ENCODE measurements at places on chromosomes 3 and 15.

GRCh38 chr3:109072194-109072593, 45.7 kb downstream of the MORC1 start:
- no peak for DNase-seq

- DNase-seq: peak; percentile 51
Measured at GRCh38 chr3:153166796-153167195, 4.8 kb downstream of the RAP2B start.

DNA sequence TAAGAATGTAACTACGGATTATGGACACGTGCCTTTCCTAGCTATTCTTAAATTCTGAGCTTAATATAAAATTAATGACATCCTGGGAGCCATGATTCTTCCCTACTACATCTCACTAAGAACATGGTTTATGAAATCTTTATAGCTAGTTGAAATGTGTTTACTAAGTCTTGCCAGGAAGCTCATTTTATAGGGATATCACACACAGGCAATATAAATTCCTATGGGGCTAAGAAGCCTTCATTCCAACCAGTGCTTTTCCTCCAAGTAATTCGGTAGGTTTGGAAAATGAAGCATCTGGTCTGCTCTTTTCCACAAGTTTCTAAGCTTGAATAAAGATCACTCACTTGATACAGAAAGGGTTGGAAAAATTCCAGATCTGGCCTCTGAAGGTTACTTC, 802.6 kb downstream of the FHIT start:
- no peak for DNase-seq

- no peak for DNase-seq
Measured at GRCh38 chr3:42102571-42102970, 11.4 kb downstream of the TRAK1 start.

DNA sequence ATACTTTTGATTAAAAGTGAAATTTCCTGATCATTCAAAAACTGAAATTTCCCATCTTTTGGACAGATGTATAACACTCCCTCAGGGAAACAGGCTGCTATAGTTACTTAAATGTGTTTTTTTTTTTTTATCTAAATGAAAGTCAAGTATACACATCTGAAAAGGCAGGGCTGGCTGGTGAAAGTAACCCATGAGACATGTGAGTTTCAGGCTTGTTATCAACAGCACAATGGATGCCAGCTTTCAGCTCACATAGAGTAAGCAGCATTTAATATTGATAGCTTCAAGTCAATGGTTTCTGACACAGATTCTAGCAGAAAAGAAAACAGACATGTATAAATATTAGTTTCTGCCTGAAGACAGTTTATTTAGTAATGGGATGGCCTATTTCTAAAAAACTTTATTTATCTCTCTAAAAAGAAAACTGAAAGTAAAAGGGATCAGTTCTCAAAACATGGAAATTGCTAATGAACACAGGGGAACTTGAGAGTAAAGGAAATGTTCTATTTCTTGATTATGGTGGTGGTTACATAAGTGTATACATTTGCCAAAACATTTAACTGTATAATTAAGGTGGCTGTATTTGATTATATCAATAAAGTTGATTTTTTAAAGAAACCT, 89.7 kb upstream of the CMC1 start:
- peak; percentile 44 for DNase-seq

DNA sequence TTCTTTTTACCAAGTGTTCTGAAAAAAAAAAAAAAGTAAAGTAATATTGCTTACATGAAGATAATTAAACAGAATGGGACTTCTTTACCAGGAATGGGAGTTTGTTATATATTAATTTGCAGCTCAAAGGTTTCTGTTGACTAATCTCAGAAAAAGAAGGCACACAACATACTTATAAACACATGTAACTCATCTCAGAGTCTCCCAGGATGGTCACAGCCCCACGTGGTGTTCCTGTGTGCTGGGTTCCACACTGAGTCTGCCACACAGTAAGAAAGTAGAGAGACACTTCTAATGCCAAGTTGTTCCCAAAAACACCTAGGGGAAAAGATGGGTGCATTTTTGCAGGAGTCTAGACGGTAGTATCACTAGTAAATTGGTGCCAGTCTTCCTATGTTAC, 116.7 kb upstream of the ICE2 start:
- no peak for DNase-seq

GRCh38 chr15:76059320-76060117, at the start of gene TMEM266:
TMEM266 (plus strand) TSS chr15:76059985; CDS start chr15:76134264, 74,279 bp downstream.
- DNase-seq: peak; percentile 63

DNA sequence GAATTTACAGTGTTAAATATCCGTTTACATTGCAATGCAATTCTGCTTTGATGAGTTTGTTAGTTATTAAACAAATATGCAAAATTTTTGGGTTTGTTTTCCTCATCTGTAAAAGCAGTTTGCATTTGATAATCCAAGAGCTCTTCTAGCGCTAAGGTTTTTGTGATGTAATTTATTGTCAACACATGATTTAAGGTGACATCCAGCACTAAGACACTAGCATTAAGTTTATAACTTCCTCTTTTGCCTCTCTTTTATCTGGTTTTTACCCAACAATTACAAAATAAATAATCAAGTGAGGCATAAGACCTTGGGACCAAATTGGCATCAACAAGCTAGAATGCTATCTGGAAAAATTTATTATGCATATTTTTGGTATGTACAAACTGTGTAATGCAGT, 969 bp upstream of the DNAJC19 start:
- no peak for DNase-seq

GRCh38 chr3:48405971-48406370, 23.9 kb downstream of the PLXNB1 start:
- no peak for DNase-seq

DNA sequence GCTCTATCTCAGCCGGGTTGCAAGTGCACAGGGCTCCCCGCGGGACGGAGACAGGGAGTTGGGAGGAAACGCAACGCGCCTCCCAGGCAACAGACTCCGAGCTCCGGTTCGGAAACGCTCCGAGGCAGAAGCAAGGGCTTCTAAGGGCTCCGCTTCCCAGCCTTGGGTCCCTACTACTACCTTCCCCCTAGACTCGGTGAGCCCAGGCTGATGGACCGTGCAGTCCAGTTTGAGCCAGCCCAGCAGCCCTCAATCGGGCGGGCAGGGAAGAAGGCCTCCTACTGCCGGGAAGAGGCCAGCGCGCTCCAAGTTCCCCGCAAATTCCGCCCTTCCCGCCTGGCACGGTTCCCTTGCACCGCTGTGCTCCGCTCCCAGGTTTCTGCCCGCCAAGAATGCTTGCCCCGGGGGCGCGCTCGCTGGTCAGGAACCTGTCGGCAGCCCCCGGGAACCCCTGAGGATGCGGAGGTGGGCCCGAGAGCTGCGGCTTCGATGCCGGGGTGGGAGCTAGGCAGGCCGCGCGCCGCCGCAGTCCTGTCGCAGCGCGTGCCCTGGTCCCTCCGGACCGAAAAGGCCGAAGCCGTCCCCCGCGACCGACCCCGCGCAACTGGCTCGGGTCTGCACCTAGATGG, 728 bp downstream of the TRANK1 start:
- DNase-seq: peak; percentile 50

DNA sequence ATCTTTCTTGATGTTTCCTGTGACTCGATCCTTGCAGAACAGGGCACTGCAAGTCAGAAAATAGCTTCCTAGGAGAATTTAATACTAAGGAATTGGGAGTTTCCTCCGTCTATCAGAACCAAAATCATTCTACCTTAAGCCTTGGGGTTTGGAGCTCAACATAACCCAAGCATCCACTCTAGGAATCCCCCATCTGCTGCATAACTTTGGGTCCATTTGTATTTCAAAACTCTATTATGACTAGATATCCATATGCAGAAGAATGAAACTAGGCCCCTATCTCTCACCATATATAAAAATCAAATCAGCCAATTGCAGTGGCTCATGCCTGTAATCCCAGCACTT, 61.7 kb upstream of the AKAP13 start:
- no peak for DNase-seq

- DNase-seq: no peak
Measured at GRCh38 chr3:64913515-64913914, 225.7 kb upstream of the ADAMTS9 start.

GRCh38 chr3:75176937-75177336, 487.2 kb upstream of the FRG2C start:
- no peak for DNase-seq

GRCh38 chr15:69303337-69304181, 4.8 kb downstream of the PAQR5 start:
- no peak for DNase-seq

- DNase-seq: peak; percentile 71
Measured at GRCh38 chr3:196073255-196073753, 8.6 kb downstream of the TFRC start.

DNA sequence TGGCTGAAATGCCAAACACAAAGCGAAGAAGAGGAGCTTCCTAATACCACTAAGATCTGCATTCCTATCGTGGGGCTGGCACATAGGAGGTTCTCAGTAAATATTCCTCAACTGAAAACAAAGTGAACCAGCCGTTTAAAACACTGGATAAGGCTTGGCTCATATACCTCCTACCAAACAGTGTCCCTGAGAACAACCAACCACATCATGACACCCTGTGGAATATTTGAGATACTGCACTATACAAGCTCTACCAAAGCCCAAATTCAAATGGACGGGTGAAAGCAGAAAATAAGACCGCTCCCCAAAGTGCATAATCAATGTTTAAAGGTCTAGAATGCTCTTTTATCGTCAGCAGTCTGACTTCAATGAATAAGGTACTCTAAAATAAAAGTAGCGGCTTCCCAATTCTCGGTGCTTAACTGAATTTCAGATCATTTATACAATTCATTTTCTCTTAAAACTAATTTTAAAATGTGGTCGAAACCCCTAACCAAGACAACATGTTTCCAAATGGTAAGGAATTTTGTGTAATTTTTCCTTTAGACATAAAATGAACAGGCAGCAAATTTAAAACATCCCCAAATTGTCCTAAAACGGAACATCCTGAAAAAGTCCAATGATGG, 425.8 kb downstream of the ERC2 start:
- no peak for DNase-seq

GRCh38 chr15:72199721-72200212, 2.2 kb upstream of the GRAMD2A start:
- peak; percentile 73 for DNase-seq

- no peak for DNase-seq
Measured at GRCh38 chr3:166472015-166472414, 634.8 kb upstream of the BCHE start.

GRCh38 chr15:38895326-38896255, 331.0 kb upstream of the RASGRP1 start:
- no peak for DNase-seq

DNA sequence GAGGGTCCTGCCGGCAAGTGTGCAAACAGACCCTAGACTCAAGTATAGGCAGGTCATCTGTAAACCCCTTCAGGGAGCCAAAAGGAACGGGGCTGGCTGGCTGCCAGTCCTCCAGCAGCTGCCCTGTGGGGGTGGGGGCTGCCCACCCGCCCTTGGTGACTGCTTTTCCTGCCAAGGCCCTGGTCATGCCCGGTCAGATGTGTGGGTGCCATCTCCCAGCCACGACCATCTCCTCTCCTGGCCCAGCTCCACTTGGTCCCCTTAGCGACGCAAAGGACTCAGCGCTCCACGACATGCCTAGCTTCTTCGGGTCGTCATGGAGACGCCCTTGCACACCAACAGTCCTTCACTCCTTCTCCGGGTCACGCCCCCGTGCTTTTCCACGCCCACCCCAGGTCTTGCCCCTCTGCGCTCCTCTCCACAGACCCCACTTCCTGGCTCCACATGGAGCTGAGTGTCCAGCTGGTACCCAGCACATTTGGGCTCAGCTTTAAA, 2.4 kb downstream of the MUC4 start:
- DNase-seq: no peak

GRCh38 chr3:136925425-136926190, 32.2 kb upstream of the IL20RB start:
- peak; percentile 53 for DNase-seq

DNA sequence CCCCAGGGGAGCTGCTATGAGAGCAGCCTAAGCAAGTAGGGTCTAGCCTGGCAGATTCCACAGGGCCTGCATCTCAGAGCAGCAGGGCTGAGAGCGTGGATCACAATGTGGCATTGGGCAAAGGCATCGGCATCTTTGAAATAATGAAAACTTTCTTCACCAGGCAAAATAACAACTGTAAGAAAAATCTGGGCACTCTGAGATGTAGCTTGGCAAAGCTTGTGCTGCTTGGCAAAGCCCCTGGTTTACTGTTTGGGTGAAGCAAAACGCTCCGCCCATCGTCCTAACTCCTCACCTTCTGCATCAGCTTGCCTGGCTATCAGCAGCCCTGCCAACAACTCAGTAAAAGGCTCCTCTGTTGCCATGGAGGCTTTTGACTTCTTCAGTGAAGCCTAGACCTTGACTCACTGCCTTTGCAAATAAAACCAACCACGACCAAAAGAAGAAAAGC, 212.8 kb upstream of the EIF1B start:
- DNase-seq: no peak

GRCh38 chr3:117439812-117440211, 730.2 kb downstream of the TUSC7 start:
- DNase-seq: peak; percentile 59

DNA sequence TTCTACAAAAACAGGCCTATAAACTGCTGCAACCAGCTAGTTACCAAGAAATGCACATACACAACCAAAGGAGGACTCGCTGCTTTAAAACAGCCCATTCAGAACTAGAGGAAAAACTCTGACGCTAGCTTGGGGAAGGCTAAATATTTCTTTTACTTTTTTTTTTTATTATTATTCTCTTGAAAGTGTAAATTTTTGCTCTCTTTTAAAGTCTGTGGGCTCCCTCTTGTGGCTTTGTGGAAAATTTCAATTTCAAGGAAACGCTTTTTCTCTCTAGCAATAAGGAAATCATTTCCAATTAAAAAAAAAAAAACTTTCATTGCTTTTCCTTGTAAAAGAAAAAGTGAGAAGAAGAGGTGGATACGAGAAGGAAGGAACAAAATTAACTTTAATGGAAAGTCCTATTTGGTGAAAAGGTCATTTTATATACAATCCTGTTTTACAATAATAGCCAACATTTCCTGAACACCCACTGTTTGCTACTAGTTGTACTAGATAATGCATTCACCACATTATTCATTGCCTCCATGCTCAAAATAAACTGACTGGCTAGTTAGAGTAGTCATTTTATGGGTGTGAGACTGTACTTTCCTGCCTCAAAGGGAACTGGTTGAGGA, 51.2 kb upstream of the SAMMSON start:
- peak; percentile 62 for DNase-seq

- peak; percentile 35 for DNase-seq
Measured at GRCh38 chr3:140467104-140467577, 210.7 kb upstream of the TRIM42 start.

GRCh38 chr3:30777426-30778113, 116.9 kb downstream of the GADL1 start:
- DNase-seq: no peak

DNA sequence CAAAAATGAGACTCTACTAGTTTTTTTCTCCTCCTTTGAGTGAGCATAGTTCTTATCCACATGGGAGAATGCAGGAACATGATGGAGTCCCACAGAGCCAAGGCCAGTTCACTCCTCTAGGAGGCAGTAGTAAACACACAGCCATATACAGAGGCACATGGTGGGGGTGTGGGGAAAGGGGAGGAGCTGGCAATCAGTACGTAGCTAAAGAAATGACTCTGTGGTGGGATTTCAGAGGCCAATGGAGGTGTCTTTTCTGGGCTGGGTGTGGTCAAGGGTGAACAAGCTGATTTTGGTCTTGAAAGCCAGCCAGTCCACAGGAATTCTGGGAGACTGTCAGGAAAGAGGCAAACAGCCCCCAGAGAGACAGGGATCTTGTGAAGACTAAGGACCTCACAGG, 6.6 kb upstream of the RAB11A start:
- DNase-seq: peak; percentile 74

Data from suppressor macrophage treated with lipopolysaccharide for 4 hours (primary cell).